Femur (tissue), 1 donor: ENCODE measurements at places on chromosomes 4 and X.

DNA sequence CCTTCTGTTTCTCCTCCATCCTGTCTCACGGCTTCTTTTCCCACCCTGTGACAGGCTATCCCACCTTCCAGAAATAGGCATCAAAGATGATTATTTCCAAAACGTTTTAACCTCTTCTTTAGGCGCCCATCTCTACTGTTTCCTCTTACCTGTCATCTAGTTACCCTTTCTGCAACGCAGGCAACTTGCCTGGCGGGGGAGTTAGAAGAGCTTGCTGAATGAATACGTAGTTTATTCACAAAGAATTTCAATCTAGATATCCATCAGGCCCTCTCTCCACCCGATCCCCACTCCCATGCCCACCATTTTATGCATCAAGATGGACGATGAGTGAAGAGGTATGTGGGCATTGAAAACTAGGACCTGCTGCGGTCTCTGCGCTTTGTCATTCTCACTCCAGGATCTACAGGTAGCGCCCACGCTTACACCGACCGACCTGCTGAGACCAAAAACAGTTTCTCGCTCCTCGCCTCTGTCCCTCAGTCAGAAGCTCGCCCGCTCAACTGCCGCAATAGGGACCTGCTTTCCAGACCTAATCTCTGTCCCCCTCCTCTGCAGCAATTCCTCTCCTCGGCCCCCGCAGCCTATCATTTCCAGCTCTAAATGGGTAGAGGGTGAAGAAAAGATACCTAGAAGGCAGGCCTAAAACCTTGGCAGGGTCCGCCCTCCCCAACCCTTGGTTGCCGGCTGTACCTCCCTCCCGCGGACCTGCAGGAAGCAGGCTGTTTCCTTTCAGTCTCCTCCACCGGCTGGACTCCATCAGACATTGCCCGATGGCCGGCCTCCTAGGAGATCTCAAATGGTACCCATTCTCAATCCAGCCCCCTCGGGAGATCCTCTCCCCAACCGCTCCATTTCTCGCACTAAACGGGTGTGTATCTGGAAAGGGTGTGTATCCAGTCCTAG, 624 bp downstream of the BEX5 start:
- no peak for DNase-seq

GRCh38 chrX:65689377-65689776, 21.9 kb downstream of the MSN start:
- no peak for DNase-seq

DNA sequence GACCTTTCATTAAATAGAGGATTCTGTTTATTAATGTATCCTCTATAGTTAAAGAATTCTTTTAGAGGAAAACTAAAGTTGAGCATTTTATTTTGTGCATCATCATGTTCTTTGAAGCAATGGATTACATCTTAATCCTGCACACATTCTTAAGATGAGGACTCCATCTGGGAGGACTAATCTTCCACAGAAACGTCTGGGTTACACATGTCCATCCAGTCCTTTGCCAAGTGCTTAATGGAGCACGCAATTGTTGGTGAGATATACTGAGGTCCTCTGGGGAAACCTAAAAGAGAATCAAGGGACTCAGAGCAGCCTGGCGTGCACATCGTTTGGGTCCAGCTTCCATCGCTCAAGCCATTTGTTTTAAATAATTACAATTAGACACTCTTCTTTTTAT, 115.1 kb upstream of the SFRP2 start:
- DNase-seq = no peak

GRCh38 chr4:48047896-48048295, 31.3 kb downstream of the NIPAL1 start:
- DNase-seq = no peak

GRCh38 chr4:1366371-1367229, 19.6 kb downstream of the UVSSA start:
- peak; percentile 15 for DNase-seq

- no peak for DNase-seq
These were observed 62.2 kb downstream of the TIGD2 start for GRCh38 chr4:89173336-89174090.

DNA sequence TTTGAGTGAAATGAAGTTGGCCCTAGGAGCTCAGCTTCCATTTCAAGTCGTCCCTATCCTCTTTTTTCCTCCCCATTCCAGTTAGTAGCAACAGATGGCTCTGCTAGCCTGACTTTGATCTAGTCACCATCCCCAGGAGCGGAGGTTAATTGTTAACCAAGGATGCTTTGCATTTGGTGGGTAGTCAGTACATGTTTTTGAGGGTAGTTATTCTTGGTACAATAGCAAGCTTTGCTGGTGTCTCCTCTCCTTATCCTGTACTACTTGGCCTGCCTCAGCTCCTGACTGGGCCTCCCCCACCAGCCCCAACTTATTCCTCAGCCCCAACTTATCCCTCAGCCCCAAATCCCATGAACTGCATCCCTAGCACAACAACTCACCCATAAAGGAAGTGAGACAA, 14.8 kb upstream of the RTL5 start:
- no peak for DNase-seq

GRCh38 chrX:54639018-54639345, 109.0 kb downstream of the GNL3L start:
- DNase-seq = no peak

GRCh38 chr4:150867148-150867547, 147.9 kb downstream of the LRBA start:
- no peak for DNase-seq

- no peak for DNase-seq
These were observed 111.6 kb upstream of the ENPP6 start for GRCh38 chr4:184329235-184329634.

DNA sequence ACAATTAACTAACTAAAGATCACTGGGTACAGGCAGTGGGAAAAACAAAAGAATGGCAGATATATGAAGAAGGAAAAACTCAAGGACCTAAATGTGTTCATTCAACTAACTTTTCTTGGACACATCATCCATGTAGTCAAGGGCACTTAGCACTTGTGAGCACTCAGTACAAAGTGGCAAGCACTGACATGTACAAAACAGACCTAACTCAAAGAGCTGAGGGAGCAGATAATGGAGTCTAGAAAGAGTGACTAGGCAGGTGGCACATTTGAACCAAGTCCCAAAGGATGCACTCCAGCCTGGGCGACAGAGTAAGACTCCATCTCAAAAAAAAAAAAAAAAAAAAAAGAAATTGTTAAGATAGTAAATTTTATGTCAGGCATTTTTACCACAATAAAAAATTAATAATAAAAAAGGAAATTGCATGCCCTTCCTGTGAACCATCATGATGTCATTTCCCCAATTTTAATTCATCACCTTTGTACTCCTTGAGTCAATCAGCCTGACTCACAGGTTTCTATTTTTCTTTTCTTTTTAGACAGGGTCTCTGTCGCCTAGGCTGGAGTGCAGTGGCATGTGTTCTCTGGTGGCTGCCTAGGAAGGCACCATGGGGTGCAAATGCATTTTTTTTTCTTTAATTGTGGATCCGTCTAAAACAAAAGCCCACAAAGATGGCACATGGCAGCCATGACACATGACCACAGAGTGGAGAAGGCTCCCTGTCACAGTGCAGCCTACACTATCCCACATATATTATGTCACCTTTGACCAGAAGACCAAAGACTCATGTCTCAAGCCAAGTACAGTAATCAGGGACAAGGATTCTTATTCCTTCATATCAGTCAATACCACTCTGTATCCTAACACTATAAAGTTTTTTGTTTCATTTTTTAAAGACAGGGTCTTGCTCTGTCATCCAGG, 91.9 kb downstream of the CHST7 start:
- no peak for DNase-seq

- DNase-seq = peak; percentile 56
These were observed 5.1 kb upstream of the SPON2 start for GRCh38 chr4:1177274-1178141.

DNA sequence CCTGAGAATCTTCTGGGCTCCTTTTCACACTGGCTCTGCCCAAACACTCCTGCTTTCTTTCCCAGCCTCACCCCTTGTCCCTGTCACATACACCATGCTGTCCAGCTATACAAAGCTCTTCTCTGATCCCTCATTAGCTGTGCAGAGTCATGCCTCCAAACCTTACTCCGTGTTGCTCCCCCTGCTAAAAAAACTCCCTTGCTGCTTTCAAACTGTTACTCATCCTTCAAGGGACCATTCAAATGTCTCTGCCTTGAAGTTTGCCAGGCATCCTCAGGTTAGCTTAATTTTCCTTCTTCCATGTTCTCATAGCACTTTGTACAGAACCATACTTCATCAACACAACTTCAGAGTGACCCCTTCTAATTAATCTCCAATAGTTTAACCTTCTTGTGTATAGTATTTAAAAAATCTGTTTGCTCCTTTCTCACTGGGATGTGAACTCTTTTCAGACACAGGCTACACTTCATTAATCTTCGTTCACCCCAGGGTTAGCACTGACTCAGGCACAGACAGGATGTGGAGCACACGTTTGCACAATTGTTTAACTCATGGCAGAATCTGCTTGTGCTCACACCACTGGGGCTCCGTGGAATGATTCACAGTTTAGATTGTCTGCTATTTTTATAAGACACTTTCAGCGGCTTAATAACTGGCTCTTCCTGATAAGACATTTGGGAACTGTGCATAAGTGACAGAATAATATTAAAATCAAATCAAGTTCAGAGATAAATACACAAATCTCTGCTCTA, 21.4 kb upstream of the SEL1L3 start:
- no peak for DNase-seq

DNA sequence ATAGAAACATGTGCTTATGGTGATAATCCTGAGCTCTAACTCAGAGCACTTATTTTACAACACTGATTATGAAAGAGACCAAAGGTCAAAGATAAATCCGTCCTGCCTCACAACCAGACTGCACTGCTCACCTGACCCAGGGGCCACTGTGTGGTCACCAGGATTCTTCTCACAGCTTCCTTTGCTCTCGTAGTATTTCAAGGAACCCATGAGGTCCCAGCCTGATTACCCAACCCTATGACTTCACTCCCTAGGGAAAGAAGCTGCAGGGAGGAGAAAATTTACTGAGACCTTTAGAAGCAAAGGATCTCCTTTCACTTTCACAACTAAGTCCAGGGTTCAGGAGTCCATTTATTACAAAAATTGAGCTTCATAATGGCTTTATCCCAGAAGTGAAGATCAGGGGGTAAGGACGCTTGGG, 9.6 kb downstream of the SLC25A5 start:
- DNase-seq = no peak

- DNase-seq = no peak
These were observed 1630.0 kb downstream of the STIM2 start for GRCh38 chr4:28490669-28491068.
